ENCODE measurements at places on chromosomes 6 and 20.

- no peak for DNase-seq
These were observed 603.5 kb upstream of the CITED2 start for GRCh38 chr6:139977887-139978332.

- peak; percentile 81 for DNase-seq
These were observed 2.1 kb downstream of the MYLIP start for GRCh38 chr6:16130932-16131387.

- DNase-seq, result peak; percentile 70
These were observed 29.7 kb downstream of the STK35 start for GRCh38 chr20:2131366-2131765.

DNA sequence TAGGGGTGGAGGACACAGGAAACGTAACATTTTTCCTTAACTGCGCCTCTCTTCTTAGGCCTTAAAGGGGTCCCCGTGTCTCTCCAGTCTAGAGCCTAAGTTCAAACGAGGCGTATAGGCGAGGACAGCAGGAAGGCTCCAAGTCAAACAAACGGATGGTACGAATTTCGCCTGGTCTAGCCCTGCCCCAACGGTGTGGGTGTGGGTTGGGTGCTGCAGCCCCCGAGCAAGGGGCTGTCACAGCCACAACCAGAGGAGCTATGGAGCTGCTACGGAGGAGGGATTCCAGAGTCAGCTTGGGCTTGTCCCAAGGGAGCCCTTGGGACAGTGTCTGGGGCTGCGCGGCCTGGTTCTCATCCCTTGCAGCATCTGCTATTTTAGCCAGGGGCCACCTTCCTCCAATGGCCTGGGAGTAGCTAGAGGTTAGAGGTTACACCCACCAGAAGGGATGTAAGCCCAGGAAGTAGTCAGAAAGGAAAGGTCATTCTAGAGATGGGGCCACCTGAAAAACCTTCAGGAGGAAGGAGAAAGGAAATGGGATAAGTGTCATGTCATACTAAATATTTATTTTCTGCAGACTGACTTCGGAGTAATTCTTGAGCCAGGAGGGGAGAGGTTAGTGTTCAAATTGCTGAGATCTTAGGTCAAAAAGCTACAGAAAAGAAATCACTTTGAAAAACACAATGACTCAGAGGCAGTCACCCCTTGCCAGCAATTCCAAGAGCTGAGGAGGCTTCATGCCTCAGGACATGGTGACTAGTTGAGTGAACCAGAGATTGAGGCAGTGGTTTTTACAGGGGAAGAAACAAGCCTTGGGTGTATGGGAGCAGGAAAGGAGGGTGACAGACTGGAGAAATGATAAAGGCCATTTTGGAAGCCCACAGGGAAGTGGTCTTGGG is 21.7 kb downstream of the VPS52 start:
- peak; percentile 75 for DNase-seq

DNA sequence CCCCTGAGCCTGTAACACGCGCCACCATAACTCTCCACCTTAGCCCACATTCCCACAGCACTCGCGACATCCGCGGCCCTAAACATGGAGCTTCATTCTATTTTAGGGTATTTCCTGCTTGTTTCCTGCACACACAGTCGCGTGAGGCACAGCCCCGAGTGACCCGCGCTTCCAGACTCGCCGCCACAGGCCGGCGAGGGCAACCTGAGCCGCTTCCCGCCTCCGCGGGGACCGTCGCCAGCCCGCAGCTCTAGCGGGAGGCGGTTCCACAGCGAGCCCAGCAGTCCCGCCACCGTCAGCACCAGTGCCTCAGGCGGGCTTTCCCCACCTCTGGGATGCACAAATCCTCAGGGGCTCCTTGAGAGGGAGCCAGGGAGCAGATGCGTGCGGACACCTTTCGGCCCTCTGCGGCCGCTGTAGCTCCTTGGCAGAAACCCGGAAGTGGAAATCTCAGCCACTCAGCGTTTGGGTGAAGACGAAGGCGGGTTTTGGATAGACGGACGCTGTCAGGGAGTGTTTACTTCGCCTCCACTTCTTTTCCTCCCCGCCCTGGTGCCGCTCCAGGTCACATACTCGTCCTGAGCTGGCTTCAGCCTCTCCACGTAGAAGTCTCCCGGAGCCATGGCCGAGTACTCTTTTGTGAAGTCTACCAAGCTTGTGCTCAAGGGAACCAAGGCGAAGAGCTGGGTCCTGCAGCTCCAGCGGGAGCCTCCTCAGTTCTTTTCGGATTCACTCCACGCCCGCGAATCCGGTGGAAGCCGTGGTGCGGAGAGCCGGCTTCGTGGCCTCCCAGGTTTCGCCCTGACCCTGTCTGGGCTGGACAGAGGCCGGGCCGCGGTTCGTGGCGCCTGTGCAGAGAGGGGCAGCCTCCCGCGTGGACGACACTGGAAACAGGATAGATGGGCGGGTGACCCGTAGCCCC is 2177.4 kb upstream of the DEFB115 start:
- peak; percentile 72 for DNase-seq

GRCh38 chr6:152587473-152587872 is 49.7 kb downstream of the SYNE1 start:
- no peak for DNase-seq

- DNase-seq, result peak; percentile 6
These were observed 79.6 kb downstream of the RCAN2 start for GRCh38 chr6:46411456-46412197.

- no peak for DNase-seq
These were observed 112.1 kb upstream of the THBS2 start for GRCh38 chr6:169365567-169366257.

- no peak for DNase-seq
These were observed 162.3 kb downstream of the PAX1 start for GRCh38 chr20:21867811-21868210.

GRCh38 chr6:6395581-6396197 is 75.2 kb upstream of the F13A1 start:
- no peak for DNase-seq

GRCh38 chr6:25173951-25174474 is 105.2 kb upstream of the CARMIL1 start:
- DNase-seq, result peak; percentile 99

DNA sequence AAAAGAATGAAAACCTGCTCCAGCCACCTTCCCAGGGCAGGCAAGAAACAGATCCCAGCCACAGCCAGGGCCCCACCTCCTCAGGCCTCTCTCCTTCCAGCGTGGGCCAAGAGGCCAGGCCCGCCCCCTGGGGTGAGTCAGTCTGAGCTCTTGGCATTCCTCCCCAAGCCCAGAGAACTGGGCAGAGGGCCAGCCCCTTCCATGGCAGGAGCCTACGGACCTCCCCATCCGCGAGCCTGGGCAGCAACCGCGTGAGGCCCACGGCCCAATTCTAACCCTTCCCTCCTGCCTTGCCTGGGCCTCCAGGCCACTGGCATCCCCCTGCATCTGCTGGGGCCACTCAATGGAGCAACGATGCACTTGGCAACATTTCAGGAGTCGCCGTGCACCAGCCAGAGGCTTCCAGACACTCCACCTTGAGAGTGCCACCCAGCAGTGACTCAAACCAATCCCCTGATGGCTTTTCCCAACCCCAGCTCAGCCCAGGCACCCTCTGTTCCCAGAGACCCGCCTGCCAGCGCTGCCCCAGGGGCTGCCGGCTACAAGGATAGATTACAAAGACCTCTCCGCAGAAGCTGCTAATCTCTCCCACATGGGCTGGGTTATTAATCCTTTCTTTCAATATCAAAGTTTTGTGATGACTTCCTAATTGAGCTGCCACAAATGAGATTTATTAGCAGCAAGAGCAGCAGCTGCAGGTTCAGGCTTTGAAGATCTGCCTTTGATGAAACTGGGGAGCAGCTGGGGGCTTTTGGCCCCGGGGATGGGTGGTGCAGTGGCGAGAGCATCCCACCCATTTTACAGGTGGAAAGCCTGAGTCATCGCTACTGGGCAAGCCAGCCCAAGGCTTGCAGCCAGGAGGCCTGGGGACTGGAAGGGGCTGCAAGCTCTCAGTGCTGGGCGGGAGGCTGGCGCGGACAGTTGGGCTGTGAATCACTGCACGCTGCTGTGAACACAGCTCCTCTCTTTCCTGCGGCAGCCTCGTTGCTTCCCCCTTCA is 85.7 kb downstream of the NFATC2 start:
- DNase-seq, result peak; percentile 97

- peak; percentile 53 for DNase-seq
These were observed 16.7 kb downstream of the PCMT1 start for GRCh38 chr6:149766156-149766769.

DNA sequence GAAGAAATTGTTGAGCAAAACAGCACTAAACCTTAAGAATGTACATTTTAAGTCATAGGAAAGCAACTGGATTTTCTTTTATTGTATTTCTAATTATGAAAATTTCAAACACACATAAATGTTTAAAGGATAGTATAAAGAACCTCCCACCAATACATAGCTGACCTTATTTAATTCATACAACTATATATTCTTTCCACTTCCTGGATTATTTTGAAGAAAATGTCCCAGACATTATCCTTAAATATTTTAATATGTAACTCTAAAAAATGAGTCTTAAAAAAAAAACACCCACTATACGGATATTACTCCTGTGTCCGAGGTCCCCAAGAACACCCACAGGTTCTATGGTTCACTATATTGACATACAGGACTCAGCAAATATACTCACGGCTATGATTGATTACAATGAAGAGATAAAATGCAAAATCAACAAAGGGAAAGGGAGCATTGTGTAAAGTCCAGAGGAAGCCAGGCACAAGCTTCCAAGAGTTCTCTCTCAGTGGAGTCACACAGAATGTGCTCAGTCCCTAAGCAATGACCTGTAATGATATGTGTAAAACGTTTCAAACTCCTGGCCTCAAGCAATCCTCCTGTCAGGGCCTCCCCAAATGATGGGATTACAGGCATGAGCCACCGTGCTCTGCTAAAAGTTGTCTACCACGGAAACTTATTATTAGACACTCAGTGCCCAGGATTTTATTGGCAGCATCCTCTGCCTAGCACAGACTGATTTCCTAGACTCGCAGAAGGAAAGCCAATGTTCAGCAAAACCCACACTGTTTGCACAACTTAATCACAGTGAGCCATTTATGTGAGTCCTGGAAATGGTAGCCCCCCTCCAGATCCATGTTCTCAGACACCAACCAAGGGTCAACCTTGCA is 23.2 kb downstream of the GLYATL3 start:
- no peak for DNase-seq

- DNase-seq, result peak; percentile 99
These were observed 32.5 kb upstream of the PIM1 start for GRCh38 chr6:37137201-37138090.

DNA sequence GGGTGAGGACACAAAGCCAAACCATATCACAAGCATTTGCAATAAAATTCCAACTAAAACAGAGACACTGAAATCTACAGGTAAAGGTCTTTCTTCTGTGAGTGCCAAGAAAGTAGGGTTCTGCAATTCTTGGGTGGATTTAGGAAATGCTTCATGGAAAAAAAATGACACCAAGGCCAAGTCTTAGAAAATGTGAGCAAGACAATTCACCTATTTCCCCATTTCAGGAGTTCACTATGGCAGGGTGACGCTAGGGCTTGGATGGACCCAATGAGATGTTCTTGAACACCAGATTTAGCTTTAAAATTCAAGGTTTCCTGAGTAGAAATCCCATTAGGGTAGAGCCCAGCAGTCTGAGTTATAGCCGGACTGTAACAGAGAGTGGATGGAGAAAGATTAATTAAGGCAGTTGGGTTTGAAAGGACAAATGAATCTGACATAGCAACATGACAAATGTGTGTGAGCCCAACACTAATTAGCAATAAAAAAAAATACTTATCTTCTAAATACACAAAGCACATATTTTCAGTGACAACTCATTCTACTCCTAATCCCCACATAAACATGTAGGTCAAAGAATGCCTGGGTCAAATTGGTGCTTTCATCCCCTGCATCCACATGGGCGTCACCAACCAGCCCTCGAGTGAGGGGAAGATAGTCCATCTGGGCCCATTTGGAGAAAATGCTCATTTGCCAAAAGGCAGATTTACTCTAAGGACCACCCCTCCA is 180.4 kb upstream of the JARID2 start:
- DNase-seq, result peak; percentile 13

- no peak for DNase-seq
These were observed 27.1 kb downstream of the ID4 start for GRCh38 chr6:19864285-19864684.

GRCh38 chr6:82914511-82914910 is 151.1 kb downstream of the UBE3D start:
- no peak for DNase-seq

- DNase-seq, result no peak
These were observed 76.7 kb downstream of the LRFN2 start for GRCh38 chr6:40510442-40510841.

DNA sequence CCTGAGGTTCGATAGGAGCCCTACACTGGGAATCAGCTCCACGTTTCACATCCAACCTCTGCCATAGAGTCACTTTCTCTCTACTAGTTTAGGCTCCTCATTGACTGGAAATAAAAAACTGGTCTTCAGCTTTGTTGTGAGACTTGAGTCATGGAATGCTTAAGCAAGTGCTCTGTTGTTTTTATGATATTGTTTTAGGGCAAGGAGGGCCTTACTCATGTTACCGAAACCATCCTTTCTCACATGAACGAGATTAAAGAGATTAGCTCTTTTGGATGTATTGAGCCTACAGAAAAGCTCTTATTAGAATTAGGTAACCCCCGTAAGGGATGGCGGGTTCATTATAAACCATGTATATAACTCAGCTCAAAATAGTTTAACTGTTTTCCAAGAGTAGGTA is 6.9 kb upstream of the MOCS1 start:
- no peak for DNase-seq

DNA sequence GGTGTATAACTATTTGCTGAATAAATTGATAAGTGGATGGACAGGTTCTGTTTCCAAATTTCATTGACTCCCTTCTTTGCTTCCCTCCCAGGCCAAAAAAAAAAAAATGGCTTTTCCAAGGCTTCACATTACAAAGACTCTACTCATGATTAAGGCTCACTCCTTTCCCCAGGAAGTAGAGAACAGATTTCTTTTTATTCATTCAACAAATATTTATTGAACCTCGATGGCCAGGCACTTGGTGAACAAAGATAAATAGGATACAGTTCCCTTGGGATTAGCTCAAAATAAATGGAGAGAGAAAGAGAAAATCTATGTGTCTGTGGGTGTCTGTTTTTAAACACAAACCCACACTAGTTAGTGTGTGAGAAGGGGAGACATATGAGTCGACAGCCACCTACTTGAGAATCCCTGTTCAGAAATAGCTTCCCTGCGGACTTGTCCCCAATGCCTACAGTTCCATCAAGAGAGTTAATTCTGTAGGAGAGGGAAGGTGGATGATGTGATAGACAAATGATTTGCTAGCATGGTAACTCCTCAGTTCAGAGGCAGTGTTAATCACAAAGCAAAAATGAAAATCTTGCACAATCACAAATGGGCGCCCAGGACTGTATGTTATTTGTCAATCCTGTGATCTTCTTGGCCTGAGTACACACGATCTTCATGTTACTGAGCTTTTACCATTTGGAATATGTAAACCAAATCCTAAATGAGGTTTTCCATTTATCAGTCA is 20.3 kb downstream of the TRAF3IP2 start:
- peak; percentile 60 for DNase-seq

GRCh38 chr6:46453741-46454316 is 37.4 kb downstream of the RCAN2 start:
- DNase-seq, result peak; percentile 46

GRCh38 chr6:139529420-139529819 is 155.0 kb upstream of the CITED2 start:
- no peak for DNase-seq

- no peak for DNase-seq
These were observed 15.9 kb downstream of the OR2A4 start for GRCh38 chr6:131685266-131685780.

GRCh38 chr20:58989196-58989595 is 8.1 kb downstream of the NELFCD start:
- no peak for DNase-seq

GRCh38 chr6:20095436-20095835 is 116.8 kb downstream of the MBOAT1 start:
- DNase-seq, result no peak

- no peak for DNase-seq
These were observed 197.7 kb downstream of the CD109 start for GRCh38 chr6:73893696-73894095.

- no peak for DNase-seq
These were observed 55.4 kb downstream of the VEGFA start for GRCh38 chr6:43825187-43826115.
